ENCODE measurements at places on chromosomes 7 and 10.

- no peak for DNase-seq
These were observed 128.1 kb upstream of the FAM20C start for GRCh38 chr7:64098-64915.

DNA sequence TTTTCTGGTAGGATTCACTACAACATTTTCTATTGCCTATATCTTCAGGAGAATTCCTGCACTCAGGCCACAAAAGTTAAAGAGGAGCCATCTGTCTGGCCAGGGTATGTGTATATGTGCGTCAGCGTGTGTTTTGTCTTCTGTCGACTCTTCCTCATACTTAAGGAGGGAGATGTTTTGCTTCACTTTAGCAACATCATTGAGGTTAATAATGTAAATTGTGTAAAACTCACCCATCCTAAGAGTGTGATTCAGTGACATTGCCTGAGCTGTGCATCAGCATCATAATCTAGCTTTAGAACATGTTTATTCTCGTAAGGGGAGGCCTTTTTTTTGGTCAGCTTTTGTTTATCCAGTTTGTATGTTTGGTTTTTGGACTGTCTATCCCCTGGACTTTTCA is 23.7 kb downstream of the FBH1 start:
- DNase-seq = no peak

DNA sequence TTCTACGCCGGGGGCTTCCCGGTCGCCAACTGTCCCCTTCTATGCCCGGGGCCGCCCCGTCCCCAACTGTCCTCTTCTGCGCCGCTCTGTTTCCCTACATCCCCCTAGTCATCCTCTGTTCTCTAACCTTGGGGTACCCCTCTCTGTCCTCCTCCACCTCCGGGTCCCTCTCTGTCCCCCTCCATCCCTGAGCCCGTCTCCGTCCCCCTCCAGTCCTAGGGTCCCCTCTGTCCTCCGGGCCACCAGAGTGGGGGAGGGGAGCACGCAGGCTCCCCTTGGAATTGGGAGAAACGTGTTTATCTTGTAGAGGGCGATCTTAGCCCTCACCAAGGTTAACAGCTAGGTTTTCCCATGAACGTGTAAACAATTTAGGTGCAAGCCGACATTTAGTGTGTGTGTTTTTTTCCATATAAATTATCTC is 852 bp upstream of the KLF6 start:
- no peak for DNase-seq

- DNase-seq = no peak
These were observed 12.6 kb downstream of the CCDC172 start for GRCh38 chr10:116336866-116337265.

DNA sequence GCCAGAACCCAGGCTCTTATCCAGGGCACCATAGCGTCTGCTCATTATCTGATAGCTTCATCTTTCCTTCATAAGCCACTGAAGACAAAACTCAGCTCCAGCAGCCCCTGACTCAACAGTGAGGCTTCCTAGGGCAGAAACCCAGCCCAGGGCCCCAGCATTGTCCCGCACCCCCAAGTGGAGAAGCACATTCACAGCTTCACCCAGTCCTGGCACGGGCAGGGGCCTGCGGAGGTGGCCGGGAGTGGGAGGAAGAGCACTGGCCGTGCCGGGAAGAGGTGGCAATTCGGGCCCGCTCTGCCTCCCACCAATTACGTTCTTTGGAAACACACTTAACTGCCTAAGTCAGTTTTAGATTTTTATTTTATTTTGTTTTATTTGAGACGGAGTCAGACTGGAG is 10.3 kb upstream of the CALML5 start:
- DNase-seq = no peak

DNA sequence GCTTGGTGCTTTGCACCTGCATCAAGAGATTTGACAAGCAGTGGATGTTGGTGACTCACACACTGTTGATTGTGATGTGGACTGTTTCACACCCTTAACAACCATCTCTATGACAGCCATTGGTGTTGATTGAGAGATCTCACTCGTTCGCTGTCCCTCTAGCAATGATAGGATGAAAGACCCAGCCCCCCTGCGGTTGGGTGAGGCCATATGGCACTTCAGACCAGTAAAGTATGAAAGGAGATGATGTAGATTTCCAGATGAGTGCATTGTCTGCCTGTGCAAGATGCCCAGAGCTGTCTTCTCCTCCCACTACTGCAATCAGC is 138.7 kb upstream of the PRR15 start:
- no peak for DNase-seq

DNA sequence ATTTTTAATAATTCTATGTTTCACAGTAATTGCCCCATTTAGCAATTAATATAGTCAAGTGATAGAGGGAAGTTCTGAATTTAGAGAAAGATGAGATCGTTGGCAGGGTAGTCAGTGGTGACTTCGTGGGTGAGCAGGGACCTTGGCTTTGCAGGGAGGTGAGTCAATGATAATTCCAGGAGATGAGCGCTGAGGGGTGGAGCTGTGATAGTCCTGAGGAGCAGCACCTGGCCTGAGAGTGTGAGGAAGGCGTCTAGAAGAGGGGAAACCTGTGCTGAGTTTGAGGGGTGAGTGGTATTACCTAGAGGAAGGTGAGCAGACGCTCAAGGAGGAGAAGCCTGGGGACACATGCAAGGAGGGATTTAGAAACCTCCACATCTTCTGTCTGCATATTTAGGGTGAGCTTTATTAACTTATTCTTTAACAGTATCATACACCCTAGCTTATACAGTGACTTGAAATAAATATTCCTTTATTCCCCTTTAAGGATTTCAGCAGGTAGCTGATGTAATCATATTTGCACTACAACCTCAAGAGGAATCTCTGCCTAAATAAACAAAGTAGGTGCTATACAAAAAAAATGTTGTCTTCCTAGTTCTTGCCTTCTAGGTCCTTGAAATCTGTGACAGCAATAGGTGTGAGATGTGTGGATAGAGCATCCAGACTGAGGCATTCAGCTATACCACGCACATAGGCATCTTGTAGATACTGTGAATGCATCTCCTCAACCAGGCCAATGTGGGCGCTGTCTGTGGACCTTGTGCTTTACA is 2.1 kb upstream of the TRIL start:
- no peak for DNase-seq

- no peak for DNase-seq
These were observed 23.7 kb downstream of the RTKN2 start for GRCh38 chr10:62244785-62245467.

GRCh38 chr7:47454069-47454973 is 127.6 kb downstream of the TNS3 start:
- DNase-seq = no peak

DNA sequence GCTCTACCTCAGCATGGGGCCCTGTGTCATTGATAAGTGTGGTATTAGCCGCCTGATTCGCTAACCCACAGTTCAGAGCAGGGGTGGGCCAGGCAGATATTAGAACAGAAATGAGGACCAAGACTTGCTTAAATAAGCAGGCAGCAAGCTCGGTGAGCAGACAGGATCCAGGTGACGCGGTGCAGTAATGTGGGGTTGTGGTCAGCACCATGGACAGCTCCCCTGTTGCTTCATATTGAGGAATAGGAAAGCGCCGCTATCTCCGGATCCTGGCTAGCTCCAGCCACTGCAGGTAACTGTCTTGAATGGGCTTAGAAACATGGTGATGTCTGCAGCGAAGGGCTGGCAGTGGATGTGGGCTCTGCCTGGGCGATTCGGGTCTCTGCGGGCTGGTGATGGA is 51.3 kb upstream of the GPR26 start:
- DNase-seq = no peak

- DNase-seq = no peak
These were observed 98.4 kb upstream of the SAMD8 start for GRCh38 chr10:75013007-75013406.

DNA sequence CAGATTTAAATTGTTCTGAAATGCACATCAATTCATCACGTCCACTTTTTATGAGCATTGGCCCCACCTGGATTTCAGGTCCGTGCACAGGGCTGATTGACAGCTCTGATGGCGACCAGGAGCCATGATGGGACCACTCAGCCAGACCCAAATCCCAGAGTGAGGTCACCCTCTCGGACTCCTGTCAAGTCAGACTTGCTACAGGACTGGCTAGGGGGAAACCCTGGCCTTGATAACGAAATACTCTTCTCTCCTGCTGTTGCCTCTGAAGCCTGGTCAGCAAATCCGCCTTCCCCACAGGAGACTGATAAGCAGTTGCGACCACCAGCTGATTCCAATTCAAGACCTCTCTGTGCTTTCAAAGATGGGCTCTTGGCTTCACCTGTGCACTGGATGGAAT is 76.4 kb downstream of the CARD11 start:
- DNase-seq = no peak

- no peak for DNase-seq
These were observed 103.6 kb upstream of the EGR2 start for GRCh38 chr10:62919776-62920175.

DNA sequence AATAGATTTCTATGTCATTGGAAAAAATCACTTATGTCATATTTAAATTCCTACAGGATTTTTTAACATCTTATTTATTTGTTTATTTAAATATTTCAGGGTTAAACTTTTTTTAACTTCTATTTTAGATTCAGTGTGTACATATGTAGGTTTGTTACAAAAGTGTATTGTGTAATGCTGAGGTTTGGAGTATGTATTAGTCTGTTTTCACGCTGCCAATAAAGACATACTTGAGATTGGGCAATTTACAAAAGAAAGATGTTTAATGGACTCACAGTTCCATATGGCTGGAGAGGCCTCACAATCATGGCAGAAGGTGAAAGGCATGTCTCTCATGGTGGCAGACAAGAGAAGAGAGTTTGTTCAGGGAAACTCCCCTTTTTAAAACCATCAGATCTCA is 65.4 kb downstream of the MGAM2 start:
- DNase-seq = no peak

GRCh38 chr10:105206616-105207015 is 565.5 kb downstream of the SORCS3 start:
- DNase-seq = no peak

- DNase-seq = peak; percentile 42
These were observed 4.1 kb downstream of the KCNIP2 start for GRCh38 chr10:101839416-101840063.

- no peak for DNase-seq
These were observed 461.0 kb downstream of the KIF20B start for GRCh38 chr10:90162271-90162853.

DNA sequence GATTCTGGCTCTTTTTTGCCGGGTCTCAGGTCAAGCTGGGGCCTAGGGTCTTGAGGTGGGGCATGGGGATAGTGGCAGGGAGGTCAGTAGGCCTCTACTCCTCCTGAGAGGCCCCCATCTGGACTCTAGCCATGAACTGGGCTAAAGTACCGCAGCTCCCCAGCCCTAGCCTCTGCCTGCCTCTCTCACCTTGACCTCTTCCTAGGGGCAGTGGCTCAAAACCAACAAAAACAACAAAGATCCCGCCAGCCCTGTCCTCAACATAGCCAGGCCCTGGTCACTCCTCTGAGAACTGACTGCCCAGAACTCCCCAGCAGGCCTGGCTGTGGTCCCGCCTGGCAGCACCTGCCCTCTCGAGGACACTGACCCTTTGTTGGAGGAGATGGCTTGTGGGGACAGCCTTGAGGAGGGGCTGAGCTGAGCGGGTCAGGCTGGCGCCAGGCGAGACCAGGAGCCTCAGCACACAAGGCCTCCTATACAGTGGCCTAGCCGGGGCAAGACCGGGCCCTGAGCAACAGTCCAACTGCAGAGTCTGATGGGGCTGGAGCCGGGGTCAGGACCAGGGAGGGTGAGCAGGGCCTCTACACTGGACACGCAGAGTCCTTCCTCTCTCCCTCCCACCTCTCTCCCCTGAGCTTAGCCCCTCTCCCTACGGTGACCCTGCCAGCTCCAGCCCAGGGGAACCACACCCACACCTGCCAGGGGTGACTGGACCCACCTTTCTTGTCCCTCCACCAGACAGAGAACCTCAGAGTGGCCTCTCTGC is 11.6 kb upstream of the PPIF start:
- DNase-seq = no peak

DNA sequence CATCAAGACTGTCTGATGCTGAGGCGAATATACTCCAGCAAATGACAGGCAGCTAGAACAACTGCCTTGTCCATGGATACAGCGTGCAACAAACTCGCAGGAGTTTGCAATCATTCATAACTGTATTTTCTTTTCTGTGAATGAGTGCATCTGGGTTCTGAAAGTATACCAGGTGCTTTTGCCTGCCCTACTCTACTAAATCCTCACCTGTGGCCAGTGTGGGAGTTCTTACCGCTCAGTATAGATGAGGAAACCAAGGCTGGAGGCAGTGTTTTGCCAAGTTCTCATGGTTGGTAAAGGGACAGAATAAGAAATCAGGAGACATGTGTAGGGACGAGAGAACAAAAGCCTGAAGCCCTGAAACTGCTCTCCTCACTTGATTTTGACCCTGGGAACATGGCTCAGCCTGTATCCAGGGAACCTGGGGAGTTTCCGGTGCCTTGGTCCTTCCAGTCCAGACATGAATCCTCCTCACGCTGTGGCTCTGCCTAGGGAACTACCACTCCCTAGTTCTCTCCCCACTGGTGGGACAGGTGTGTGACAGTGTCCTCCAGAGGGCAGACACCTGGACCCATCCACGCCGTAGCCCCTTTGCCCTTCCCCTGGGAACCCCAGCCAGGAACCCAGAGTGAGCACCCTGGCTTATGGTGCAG is 142.0 kb downstream of the CDH23 start:
- DNase-seq = no peak

GRCh38 chr10:103558911-103559310 is 65.4 kb downstream of the NEURL1 start:
- DNase-seq = no peak

DNA sequence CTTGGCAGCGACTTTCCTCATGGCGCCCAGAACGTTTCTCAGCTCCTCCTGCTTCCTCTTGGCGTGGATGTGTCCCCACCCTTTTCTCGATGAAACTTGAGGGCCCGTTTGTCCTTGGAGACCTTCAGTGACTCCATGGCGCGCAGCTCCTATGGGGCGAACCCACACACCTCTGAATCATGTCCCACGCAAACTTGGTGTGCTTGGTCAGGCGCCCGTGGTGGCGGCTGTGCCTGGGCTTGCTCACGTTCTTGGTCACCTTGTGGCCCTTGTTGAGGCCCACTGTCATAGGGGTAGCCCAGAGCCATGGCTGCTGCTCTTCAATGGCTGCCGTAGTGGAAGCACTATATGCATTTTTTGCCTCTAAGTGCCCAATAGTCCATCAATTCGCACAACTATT is 117.5 kb upstream of the FOXP2 start:
- no peak for DNase-seq
